NCI-H2081 (cell line): ENCODE measurements at places on chromosomes 3 and 15.

DNA sequence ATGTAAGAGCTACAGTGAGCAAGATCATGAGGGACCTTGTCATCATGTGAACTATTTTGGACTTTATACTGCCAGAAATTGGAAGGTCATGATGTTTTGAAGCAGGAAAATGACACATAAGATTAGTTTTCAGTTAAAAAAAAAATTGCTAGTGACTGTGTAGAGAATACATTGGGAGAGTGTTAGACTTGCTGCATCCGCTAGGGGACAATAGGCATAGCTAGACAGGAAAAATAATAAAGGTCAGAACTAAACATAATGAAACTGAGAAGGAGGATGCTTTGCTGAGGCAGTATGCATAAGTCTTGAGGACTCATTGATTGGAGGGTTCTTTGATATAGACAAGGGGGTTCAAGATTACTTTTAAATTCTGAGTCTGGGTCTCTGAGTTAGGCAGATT is 275.8 kb upstream of the KCNH8 start:
- DNase-seq: no peak

GRCh38 chr3:13072600-13073325 is 466 bp downstream of the IQSEC1 start:
- no peak for DNase-seq

DNA sequence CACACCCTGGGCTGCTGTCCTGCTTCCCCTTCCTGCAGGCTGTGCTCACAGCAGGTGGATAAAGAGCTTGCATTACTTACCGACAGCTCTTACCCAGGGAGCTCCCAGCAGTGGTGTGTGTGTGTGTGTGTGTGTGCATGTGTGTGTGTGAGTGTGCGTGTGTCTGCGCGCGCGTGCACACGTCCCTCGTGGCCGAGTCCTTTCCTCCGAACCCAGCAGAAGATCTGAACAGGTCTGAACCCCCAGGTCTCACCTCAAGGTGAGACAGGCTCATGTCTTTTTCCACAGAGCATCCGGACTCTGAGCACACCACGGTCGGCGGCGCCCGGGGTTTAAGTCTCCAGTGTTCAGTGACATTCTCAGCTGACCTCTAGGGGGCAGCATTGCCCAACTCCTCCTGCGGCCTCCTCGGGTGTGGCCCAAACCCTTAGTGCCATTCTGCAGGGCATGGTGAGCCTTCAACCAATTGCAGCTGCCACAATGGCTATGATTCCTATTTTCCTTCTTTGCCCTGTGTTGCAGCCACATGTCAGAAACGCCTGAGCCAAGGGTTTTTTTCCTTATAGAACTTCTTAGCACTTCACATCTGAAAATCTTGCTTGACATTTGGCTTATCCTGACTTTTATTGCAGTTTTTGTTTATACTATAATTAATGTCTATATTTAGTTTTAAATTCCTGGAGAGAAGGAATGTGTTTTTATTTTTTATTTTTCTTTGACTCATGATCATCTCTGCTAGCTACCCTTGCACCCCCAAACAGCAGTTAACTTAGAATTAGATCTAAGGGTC is 64.1 kb upstream of the KLHL25 start:
- DNase-seq: peak; percentile 69

DNA sequence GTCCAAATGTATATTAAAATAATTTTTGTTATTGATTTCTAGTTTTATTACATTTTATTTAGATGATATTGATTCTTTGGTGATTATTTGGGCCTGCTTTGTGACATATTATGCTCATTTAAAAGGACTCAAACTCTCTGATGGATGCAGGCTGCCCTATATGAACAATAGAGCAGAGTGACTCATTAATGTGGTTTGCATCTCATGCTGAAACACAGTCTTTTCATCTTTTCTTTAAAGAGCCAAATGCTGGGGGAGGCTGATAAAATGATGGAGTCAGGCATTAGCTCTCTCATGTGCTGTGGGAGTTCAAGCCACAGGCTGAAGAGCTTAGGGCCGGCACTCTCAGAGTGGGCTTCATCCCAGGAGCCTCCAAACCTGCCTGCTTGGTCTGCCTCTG is 7.2 kb downstream of the PLA1A start:
- DNase-seq: no peak

DNA sequence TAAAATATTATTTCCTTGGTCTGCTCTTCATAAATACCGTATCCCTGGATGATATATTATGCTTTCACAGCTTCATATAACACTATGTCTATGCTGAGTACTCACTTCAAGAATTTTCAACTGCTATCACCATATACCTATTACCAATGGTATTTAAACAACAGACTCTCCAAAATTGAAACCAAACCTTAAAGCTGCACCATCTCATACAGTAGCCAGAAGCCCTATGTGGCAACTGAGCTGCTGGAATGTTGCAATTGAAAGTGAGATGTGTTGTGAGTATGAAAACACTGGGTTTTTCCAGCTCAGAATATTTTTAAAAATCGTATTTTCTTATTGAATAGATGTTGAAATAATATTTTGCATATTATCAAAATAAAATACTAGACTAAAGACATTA is 130.1 kb upstream of the GOLGA6L6 start:
- DNase-seq: no peak

DNA sequence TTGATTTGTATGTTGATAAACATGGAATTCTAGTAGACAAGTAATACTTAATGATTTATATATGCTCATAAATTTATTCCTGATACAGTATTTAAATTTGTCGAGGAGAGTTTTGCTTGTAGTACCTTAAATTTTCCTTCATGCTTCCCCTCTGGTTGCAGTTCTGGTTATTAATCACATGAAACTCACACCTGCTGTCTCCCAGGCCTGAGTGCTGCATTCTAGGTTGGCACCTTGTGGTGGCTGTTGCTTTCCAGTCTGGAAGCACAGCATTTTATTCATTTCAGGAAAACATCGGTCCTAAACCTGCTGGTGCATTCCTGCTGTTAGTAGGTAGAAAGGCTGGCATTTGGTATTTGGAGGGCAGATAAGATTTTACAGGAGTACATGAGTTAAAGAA is 44.9 kb downstream of the ATP1B3 start:
- DNase-seq: no peak

DNA sequence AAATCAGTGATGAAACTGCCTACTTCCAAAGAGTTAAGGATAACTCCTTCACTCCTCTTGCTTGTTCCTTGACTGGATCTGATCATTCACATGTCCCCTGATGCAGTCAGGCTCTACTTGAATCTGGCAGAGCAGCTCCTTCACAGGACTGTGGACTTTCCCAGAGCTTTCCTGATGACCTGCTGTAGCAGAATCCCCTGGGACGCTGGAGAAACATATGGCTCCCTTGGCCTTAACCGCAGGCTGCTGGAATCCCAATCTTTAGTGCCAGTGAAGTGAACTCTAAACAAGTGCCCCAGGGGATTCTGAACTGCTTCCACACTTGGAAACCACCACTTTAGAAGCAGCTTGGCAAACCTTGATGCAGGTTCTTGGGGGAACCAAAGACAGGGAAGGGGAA is 217.8 kb downstream of the CHST2 start:
- no peak for DNase-seq

- DNase-seq: no peak
These were observed 111.1 kb downstream of the P3H2 start for GRCh38 chr3:190009614-190010013.

GRCh38 chr3:109553591-109554371 is 216.4 kb upstream of the DPPA4 start:
- no peak for DNase-seq

DNA sequence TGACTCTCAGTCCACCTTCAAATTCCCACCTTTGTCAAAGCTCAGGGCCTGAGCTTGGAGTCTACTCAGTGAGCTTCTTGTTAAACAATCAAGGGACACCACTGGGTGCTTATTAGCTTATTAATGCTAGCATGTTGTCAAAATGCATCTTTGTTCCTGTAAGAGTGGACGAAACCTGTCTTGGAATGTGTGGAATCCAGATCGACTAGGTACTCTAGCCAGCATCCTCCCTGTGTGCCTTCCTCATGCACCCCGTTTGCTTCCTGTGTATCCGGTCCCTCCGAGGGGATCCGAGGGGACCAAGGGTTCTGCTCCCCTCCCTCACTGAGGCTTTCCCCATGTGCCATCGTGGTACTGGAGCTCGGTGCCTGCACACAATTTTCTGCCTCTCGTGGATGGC is 75.7 kb upstream of the UBE3A start:
- DNase-seq: no peak

DNA sequence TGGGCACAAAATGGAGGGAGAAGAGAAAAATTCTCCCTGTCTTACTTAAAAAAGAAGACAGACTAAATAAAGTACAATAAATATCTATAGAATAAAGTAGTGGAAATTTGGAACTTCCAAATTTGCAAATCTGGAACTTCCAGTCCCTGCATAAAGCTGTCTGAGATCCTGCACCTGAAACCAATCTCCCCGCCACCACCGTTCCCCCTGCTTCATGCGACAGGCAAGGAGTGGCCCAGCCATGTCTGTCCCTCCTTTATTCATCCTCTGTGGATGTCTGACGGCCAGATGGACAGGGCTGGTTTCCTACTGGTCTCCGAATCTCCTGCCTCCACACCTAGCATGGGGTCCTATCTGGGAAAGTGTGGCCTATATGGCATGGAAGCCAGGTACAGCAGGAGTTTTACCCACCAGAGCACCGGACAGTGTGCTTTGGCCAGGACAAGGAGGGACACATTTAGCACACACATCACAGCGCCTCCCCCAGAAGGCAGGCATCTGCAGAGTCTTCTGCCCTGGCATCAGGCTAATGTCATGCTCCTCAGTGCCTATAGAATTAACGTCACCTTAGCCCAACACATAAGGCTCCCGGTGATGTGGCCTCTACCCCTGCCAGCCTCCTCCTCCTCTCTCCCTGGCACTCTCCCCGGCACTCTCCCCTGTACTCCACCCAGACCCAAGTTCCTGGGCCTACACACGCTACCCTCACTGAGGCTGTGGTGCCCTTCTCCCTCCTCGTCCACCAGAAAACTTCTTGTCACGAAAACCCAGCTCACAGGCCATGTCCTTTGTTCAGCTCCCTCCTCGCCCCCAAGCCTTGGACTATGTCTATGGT is 170.8 kb downstream of the XXYLT1 start:
- DNase-seq: no peak

- no peak for DNase-seq
These were observed 51.4 kb downstream of the FHIT start for GRCh38 chr3:61199843-61200242.

DNA sequence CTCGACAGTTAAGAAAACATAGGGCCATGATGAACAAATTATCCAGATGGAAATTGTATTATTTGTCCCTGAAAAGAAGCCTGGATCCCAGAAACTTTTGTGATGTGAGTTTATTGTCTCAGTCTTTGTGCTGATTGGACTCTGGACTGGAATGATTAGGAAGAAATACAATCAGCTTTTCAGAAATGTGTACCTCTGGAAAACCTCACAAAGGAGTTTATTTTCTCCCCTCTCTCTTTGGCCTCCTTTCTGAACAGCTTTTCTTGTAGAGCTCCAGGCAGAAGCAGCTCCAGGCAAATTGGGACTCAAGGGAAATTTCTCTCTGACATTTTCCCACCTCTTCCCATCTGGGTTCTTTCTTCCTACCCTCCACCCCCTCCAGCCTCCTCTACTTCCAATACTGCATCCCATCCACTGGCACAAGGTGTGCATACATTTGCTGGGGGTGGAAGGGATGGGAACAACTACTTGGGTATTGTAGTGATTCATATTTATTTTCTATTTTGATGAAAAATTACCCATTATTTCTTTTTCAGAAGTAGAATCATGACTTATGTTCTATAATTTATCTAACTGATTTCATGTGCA is 119.7 kb downstream of the CD47 start:
- no peak for DNase-seq

DNA sequence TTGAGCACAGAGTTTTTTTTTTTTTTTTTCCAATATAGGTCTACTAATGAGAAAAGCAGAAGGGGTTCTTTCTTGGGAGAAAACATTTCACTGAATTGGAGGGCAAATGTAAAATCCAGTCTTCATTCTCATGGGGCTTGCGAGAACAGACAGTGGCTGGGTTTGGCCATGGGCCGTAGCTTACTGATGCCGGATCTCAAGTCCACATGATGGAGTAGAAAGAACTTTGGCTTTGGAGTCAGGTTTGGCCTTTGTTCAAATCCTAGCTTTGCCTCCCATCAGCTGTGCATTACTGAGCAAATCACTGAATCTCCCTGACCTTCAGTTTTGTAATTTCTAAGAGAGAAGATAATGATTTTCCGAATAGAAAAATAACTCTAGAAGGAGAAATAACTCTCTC is 59.7 kb downstream of the LMCD1 start:
- no peak for DNase-seq

DNA sequence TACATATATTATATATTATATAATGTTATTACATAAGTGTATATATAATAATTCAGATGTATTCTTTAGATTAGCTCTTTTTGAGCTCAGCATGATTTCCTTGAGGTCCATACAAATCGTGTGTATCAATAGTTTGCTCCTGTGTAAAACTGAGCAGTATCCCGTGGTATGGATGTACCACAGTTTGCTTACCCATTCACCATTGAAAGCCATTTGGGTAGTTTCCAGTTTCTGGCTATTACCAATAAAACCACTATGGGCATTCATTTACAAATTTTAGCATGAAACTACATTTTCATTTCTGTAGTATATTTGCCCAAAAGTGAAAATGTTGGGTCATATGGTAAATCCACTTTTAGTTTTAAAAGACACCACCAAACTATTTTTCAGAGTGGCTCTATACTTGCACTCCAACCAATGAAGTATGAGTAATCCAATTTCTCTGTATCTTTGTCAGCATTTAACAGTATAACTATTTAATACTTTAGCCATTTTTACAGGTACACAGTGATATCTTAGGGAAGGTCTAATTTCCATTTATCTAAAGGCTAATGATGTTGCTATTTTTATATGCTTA is 1361.4 kb upstream of the GBE1 start:
- DNase-seq: no peak

DNA sequence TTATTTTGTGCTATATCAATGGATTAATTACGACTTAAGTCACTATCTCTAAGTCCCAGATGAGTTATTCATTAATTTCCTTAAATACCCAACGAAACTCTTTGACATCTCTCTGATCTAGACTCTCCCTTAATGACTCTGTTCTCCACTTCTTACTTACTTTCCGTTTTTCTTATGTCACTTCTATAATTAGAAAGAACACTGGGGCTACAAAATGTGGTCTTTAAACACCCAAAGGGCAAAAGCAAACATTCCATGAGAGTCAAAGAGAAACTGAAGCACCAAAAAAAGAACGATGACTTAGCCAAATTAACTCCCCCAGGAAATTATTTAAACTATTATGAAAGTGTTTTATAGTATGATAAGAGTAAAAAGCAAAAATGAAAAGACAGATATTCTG is 166.4 kb upstream of the UBE2E2 start:
- DNase-seq: no peak
